ENCODE measurements at places on chromosomes 16 and 17.

- peak; percentile 88 for DNase-seq
These were observed at the start of gene SLC25A39 for GRCh38 chr17:44324571-44325275. SLC25A39 (minus strand) TSS chr17:44324823; CDS start chr17:44323562, 1,261 bp downstream.

GRCh38 chr17:14197057-14197456 is 39.6 kb downstream of the CDRT15 start:
- no peak for DNase-seq

DNA sequence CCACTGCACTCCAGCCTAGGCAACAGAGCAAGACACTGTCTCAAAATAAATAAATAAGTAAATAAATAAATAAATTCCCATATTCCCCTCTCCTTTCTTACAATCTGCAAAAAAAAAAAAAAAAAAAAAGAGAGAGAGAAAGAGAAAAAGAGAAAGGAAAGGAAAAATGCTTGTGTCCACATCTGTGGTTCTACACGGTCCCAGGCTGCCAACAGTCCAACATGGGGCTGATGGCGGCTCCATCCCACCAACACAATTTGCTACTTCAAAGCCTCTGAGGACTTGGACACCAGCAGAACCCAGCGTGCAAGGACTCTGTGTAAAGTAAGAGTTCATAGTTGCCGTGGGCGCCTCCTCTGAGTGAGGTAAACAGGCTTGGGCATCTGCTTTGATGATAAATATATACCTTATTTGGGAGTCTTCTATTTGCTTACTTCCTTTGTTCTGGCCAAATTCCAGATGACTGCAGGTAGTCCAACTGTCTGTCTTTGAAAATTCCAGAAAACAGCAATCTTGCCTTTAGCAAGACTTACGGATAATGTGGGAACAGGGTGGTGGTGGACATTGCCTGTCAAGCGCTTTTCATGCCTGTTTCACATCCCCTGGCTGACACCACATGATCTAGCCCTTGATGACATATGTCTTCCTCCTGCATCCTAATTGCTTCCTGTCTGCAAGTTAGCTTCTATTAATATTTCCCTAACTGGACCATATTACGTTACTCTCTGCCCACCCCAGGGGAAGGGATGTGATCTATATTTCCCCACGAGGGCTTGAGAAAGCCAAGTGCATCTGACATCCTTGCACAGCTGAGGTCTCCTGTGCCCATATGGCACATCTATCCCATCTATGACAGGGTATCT is 10.1 kb downstream of the LITAF start:
- no peak for DNase-seq

- DNase-seq = peak; percentile 75
These were observed 2.4 kb upstream of the USP36 start for GRCh38 chr17:78842881-78843565.

DNA sequence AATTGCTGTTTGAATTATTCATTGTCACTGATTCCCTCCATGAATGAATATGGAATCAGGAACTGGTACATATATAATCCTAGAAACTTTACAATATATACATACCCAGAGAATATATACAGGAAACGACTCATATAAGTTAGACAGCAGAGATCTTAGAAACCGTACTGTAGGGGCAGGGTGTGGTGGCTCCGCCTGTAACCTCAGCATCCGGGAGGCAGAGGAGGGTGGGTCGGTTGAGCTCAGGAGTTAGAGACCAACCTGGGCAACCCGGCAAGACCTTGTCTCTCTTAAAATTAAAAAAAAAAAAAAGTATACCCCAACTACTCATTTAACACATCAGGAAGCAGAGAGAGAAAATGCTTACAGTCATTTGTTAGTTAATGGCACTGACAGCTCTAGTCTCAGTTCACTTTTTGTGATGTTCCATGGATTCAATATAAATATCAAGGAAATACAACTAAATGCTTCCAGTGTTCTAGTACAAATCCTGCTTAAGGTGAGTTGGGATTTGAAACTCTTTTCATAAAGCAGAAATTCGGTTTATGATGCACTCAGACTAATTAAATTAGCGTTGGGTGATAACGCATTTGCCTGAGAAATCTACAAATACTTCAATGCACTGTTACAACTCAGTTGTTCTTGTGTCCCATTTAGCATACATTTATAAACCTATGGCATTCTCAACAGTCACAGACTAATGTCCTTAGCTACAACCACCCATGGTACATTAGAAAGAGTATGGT is 5.6 kb downstream of the GLG1 start:
- DNase-seq = peak; percentile 50

- no peak for DNase-seq
These were observed 1.8 kb upstream of the TCAP start for GRCh38 chr17:39663340-39663687.

GRCh38 chr16:74053312-74053711 is 243.3 kb upstream of the PSMD7 start:
- no peak for DNase-seq

DNA sequence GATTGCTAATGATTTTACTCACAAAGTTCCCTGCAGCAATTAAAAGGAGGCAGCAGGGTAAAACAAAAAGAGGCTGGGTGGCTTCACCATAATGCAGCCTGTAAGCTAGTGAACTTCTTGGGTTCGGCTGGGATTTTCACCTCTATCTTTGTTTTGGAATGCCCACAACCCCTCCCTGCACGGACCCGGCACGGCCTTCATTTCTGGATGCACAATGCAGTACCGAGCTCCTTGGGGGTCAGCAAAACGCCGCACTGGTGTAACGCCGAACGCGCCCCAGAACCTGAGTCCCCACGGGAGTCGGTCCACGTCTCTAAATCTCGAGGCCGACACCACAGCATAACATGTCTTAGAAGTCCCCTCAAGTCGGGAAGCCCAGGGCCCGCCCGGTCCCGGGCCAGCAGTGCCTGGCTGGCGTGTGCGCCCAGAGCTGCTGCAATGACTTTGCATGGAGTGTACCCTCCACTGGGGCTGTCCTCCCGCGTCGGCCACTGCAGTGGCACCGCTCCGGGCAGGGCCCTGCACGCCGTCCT is 759 bp downstream of the UBE2O start:
- no peak for DNase-seq

GRCh38 chr17:78572239-78573205 is 4.7 kb downstream of the DNAH17 start:
- peak; percentile 33 for DNase-seq

- no peak for DNase-seq
These were observed 269.0 kb downstream of the C16orf95 start for GRCh38 chr16:87048038-87048729.

DNA sequence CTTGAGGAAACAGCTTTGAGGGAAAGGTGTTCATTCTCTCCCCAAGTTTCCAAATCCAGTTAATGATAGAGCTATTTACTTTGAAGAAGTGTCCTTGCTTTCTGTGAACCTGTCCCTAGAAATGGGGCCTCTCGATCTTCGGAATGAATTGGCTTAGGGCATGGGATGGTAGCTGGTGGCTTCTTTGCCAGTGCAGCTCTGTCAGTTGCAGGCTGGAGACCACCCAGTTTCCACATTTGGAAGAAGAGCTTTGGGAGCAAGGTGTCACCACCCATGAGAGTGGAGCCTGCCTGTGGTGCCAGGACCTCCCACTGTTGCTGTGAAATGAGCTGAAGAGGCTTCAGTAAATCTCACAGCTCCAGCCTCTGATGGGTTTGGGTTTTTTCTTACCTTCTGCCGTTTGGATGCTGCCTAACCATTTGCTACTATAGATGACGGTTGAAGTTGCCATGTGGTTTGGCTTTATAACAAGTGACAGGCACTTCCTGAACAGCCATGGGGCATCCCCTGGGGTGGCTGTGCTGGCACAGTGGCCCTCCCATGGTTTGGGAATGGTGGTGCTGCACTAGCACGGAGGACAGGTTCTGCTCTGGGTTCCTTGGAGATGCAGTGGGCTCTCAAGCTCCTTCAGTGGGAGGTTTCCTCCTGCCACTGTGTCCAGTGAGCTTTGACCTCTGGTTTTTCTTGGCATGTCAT is 19.5 kb upstream of the SLC5A10 start:
- no peak for DNase-seq

GRCh38 chr17:65856865-65857264 is 295.4 kb upstream of the AXIN2 start:
- DNase-seq = no peak

- DNase-seq = no peak
These were observed 2.3 kb downstream of the MAP3K3 start for GRCh38 chr17:63624531-63624880.

- DNase-seq = no peak
These were observed 20.5 kb downstream of the DEXI start for GRCh38 chr16:10921536-10922327.

- no peak for DNase-seq
These were observed 179.8 kb downstream of the KATNIP start for GRCh38 chr16:27729516-27730304.

- no peak for DNase-seq
These were observed 2.8 kb upstream of the RAPGEFL1 start for GRCh38 chr17:40174514-40174913.

Data from SW480 (cell line).